ENCODE measurements at places on chromosomes 4 and X. TPM values are rescaled to one million over a fixed set of nuclear protein-coding genes. Genes with fewer than 3 reads are reported as not detected.
A peak's percentile ranks its signal among the peaks of the same experiment; 100 is the strongest.

GRCh38 chrX:145727476-145727875, 90.2 kb upstream of the SLITRK2 start:
- no peak for DNase-seq

Gene CDK16
- total RNA-seq: 172 TPM

- DNase-seq: peak; percentile 77
These were observed 102.4 kb upstream of the MAML3 start for GRCh38 chr4:140256335-140256734.

Gene TRIML2
- total RNA-seq: not detected

Gene PITX2
- not detected for total RNA-seq

Gene AGTR2
- total RNA-seq: not detected

- DNase-seq: no peak
These were observed 19.7 kb upstream of the PLA2G12A start for GRCh38 chr4:109749388-109750082.

GRCh38 chr4:41006141-41006540, 208.2 kb downstream of the APBB2 start:
- DNase-seq: peak; percentile 70

DNA sequence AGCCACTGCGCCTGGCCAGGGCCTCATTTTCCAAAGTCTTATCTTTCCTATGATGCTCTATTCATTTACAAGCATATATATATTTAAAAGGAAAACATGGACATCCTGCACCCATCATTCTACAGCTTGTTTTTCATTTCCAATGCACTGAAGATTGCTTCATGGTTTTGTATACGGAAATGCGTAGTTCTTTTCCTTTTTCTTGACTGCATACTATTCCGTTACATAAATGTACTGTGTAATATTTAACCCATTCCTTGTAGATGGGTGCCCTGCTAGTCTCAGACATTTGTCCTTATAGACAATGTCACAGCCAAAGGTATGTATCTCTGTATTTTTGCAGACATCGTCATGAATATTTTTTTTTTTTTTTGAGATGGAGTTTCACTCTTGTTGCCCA, 257.0 kb downstream of the ASMT start:
- no peak for DNase-seq

Gene GPR143
- 2.8 TPM for total RNA-seq

- DNase-seq: peak; percentile 70
These were observed 28.8 kb upstream of the SOWAHD start for GRCh38 chrX:119729408-119730201.

- DNase-seq: no peak
These were observed 29.7 kb upstream of the WFS1 start for GRCh38 chr4:6239968-6240367.

Gene RBM47
- total RNA-seq: 4.6 TPM

Gene ACSL4
- total RNA-seq: 97.2 TPM

- peak; percentile 63 for DNase-seq
These were observed 211.5 kb downstream of the PDGFRA start for GRCh38 chr4:54440394-54441136.

- no peak for DNase-seq
These were observed 139.3 kb downstream of the BMPR1B start for GRCh38 chr4:94897023-94897422.

Gene GC
- not detected for total RNA-seq

GRCh38 chrX:136130931-136131833, 16.2 kb upstream of the FHL1 start:
- DNase-seq: peak; percentile 63

DNA sequence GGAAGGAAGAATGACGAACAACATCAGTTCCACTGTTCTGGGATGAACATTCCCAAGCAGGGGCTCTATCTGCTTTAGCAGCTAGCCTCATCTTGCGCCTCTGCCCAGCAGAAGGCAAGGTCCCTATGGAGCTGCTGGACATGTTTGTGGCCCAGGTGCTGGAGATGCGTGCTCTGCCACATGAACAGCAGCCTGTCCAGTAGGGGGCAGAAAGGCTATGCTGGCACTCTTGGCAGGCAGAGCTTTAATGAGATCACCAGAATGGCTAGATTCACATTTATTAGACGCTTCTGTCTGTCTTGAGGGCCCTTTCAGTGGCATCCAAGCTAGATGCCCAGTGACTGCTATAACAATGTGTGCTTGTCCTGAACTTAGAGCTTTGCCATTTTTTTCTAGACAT, 1826.0 kb downstream of the STIM2 start:
- DNase-seq: no peak
